ENCODE measurements at places on chromosomes 4 and X.

DNA sequence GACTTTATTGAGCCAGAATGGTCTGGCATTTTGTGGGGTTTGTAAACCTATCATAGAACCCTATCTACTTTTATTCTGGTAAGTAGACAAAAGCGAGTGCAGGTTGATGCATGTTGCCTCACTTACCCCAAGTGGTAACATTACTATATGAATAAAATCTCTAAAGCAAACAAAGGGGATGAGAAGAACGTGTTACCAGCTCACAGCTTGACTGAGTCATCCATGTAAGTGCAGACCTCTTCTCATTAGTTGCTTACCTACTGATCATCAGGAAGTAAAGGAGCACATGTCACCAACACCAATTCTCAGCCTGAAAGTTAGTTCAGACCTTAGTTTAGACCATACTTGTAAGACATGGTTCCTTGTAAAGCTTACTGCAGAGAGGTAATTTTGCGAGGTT lies 1328.3 kb downstream of the C4orf33 start:
- H3K4me3 ChIP-seq: no peak overlapping the region
- no peaks in the 10 kb centered on the region for H3K4me1 ChIP-seq
- no peaks in the 10 kb centered on the region for H3K36me3 ChIP-seq
- H3K27me3 ChIP-seq: no peaks in the 10 kb centered on the region
- H3K27ac ChIP-seq: no peak overlapping the region
- no peak for DNase-seq

DNA sequence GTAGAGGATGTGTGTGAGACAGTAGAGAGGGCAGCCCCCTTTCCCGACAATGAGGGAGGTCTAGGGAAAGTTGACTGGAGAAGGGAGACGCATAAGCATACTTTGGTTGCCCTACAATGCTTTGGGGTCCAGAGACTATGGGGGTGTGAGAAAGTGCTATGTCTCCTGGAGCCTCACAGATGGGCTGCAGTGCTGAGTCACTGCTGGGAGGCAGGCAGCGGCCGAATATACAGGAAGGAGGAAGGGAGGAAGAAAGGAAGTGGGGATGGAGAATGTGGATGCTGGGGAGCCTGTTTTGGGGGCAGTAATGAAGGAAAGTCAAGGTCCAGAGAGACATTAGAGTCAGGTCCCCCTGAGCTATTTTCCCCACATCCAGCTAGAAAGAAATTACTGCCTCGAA lies 12.7 kb downstream of the DRP2 start:
- no peak for DNase-seq
- no peaks in the 10 kb centered on the region for H3K27me3 ChIP-seq
- no peak overlapping the region for H3K4me3 ChIP-seq
- no peaks in the 10 kb centered on the region for H3K36me3 ChIP-seq
- no peak overlapping the region for H3K27ac ChIP-seq

- H3K4me1 ChIP-seq: peaks cover 9% of the 10 kb centered on the region
- no peaks in the 10 kb centered on the region for H3K27me3 ChIP-seq
- H3K27ac ChIP-seq: no peak overlapping the region
- no peaks in the 10 kb centered on the region for H3K36me3 ChIP-seq
Observed at GRCh38 chrX:44314808-44315207, 28.7 kb downstream of the EFHC2 start.

- no peak overlapping the region for H3K4me3 ChIP-seq
- H3K27ac ChIP-seq: no peak overlapping the region
Observed at GRCh38 chrX:121546317-121546716, 498.9 kb downstream of the GLUD2 start.

GRCh38 chrX:18810416-18810815 lies 103.0 kb downstream of the PPEF1 start:
- no peaks in the 10 kb centered on the region for H3K36me3 ChIP-seq
- no peaks in the 10 kb centered on the region for H3K27me3 ChIP-seq
- DNase-seq: no peak
- H3K27ac ChIP-seq: no peak overlapping the region

- H3K27ac ChIP-seq: no peak overlapping the region
- no peaks in the 10 kb centered on the region for H3K4me1 ChIP-seq
- H3K27me3 ChIP-seq: no peaks in the 10 kb centered on the region
- H3K36me3 ChIP-seq: no peaks in the 10 kb centered on the region
- no peak overlapping the region for H3K4me3 ChIP-seq
Observed at GRCh38 chr4:185307136-185307950, 88.4 kb downstream of the LRP2BP start.

- no peaks in the 10 kb centered on the region for H3K36me3 ChIP-seq
- peak; percentile 69 for DNase-seq
- peaks cover 15% of the 10 kb centered on the region for H3K4me1 ChIP-seq
- H3K27ac ChIP-seq: peak overlapping the region; percentile 65
Observed at GRCh38 chrX:131830400-131831184, 192.5 kb upstream of the STK26 start.

DNA sequence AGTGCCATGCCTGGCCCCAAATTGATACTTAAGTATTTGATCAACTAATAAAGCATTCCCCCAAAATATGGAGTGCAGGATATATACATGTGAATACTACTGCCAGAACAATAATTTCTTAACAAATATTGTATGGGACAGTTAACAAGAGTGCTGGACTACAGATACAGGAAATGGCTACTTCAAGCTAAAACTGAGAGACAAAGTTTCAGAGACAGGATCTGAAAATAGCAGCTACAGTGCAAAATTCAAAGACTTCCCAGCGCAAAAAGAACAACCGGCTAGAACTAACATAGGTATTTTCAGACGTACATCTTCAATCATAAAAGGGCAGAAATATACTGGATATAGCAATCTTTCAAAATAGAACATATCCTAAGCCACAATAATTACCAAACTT lies 6.3 kb downstream of the ATRX start:
- no peaks in the 10 kb centered on the region for H3K27me3 ChIP-seq
- H3K27ac ChIP-seq: no peak overlapping the region
- no peaks in the 10 kb centered on the region for H3K36me3 ChIP-seq
- no peak for DNase-seq
- no peak overlapping the region for H3K4me3 ChIP-seq

DNA sequence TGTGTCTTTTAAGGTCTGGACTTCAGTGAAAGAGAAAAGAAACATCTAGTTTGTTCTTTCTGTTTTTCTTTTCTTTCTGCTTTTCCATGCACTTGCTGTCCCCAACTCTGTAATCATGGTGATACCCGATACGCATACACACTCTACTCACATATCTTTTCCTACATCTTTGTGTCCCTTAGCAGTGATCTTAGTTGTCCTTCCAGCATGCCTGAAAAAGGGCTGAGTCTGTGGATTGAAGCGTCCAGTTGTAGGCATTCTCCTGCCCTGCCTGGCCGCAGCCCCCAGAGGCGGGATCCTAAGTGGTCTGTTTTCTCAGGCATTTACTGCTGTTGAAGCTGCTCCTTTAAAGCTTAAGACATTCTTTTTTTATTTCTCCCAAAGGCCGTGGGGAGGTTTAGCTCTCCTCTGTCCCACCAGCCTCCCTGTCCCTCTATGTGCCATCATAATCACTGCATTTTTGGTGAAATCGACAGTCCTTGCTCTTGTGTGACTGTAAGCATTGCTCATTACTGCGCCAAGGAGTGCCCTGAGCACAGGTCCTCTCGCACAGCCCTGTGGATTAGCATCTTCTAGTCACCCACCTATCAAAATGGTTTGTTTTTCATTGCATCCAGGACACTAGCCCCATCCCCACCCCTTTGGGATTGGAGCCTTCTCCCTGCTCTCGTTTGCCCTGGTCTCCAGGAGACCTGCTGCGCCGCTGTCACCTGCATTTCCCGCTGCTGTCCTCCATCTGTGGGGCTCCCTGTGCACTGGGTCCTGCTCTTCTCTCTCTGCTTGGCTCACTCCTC lies 4.4 kb downstream of the RGS12 start:
- peaks cover 24% of the 10 kb centered on the region for H3K4me1 ChIP-seq
- H3K36me3 ChIP-seq: no peaks in the 10 kb centered on the region
- no peak overlapping the region for H3K4me3 ChIP-seq
- no peak overlapping the region for H3K27ac ChIP-seq
- DNase-seq: no peak

- no peaks in the 10 kb centered on the region for H3K4me1 ChIP-seq
- no peak overlapping the region for H3K4me3 ChIP-seq
- no peaks in the 10 kb centered on the region for H3K36me3 ChIP-seq
- no peak overlapping the region for H3K27ac ChIP-seq
- DNase-seq: no peak
- no peaks in the 10 kb centered on the region for H3K27me3 ChIP-seq
Observed at GRCh38 chrX:46311581-46312120, 233.6 kb downstream of the ZNF674 start.

DNA sequence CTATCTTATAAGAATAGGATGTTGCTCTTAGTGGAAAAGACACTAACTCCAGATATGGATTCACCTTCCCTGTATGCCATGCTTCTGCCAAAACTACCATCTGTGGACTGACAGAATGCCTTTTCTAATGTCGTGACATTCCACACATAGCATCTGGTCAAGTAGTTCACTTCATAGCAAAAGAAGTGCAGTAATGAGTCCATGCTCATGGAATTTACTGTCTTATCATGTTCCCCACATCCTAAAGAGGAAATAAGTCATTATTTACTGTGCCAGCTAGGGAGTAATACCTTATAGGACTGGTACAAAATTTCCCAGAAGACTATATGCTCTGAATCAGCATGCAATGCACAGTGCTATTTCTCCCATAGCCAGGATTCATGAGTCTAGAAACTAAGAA lies 562.4 kb downstream of the TLL1 start:
- no peak overlapping the region for H3K4me3 ChIP-seq
- no peaks in the 10 kb centered on the region for H3K27me3 ChIP-seq
- H3K36me3 ChIP-seq: no peaks in the 10 kb centered on the region
- DNase-seq: no peak

DNA sequence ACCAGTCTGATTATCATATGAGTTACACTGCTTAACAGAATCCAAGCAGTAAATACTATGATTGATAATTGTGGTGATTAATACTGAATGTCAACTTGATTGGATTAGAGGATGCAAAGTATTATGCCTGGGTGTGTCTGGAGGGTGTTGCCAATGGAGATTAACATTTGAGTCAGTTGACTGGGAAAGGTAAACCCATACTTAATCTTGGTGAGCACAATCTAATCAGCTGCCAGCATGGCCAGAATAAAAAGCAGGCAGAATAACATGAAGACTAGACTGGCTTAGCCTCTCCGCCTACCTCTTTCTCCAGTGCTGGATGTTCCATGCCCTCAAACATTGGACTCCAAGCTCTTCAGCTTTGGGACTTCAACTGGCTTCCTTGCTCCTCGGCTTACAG lies 961.3 kb downstream of the ADGRL3 start:
- H3K27me3 ChIP-seq: no peaks in the 10 kb centered on the region
- H3K36me3 ChIP-seq: no peaks in the 10 kb centered on the region
- H3K27ac ChIP-seq: no peak overlapping the region
- DNase-seq: no peak
- H3K4me3 ChIP-seq: no peak overlapping the region

DNA sequence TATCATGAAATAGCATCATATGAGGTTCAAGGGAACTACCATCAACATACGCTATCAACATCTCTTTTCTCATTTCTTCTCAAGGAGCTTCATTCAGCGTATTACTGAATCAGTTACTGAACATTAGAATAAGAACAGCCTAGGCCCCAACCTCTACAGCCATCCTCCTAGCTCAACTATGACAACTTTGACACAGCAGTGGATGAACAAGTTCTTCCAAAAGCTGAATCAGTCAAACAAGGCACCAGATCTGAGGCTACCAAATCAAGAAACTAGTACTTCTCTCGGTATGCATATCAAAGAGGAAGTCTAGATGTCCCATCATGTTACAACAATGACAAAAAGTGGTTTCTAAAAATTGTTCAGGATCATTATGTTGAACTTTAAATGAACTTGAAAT lies 57.4 kb downstream of the GATB start:
- no peak for DNase-seq
- peaks cover 61% of the 10 kb centered on the region for H3K36me3 ChIP-seq
- no peaks in the 10 kb centered on the region for H3K27me3 ChIP-seq

GRCh38 chrX:30713061-30713525 lies 59.9 kb downstream of the GK start:
- H3K27ac ChIP-seq: no peak overlapping the region
- DNase-seq: peak; percentile 53
- H3K36me3 ChIP-seq: peaks cover 75% of the 10 kb centered on the region
- peaks cover 13% of the 10 kb centered on the region for H3K27me3 ChIP-seq
- H3K4me3 ChIP-seq: no peak overlapping the region
- no peaks in the 10 kb centered on the region for H3K4me1 ChIP-seq

- no peak for DNase-seq
- no peak overlapping the region for H3K4me3 ChIP-seq
- H3K4me1 ChIP-seq: no peaks in the 10 kb centered on the region
- H3K27me3 ChIP-seq: no peaks in the 10 kb centered on the region
Observed at GRCh38 chrX:124249345-124249744, 83.1 kb upstream of the TEX13D start.

DNA sequence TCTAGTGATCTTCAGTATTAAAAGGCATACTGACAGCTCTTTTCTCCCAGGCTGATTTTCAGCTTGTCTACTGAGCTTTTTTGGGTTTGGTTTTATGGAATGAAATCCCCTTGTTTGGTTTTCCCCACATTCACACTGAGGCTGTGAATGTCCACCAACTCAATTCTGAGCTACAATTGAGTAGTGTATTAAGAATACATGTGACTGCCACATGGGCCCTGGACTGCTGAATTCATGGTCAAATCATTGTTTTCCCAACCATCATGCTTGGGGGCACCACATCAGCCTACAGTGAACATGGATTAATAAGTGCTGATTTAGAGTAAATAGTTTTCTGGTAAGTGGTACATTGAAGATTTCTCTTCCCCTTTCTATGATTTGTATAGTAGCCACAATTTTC lies 32.4 kb downstream of the RTL9 start:
- no peaks in the 10 kb centered on the region for H3K4me1 ChIP-seq
- no peak for DNase-seq
- H3K4me3 ChIP-seq: no peak overlapping the region
- H3K27ac ChIP-seq: no peak overlapping the region
- no peaks in the 10 kb centered on the region for H3K36me3 ChIP-seq

DNA sequence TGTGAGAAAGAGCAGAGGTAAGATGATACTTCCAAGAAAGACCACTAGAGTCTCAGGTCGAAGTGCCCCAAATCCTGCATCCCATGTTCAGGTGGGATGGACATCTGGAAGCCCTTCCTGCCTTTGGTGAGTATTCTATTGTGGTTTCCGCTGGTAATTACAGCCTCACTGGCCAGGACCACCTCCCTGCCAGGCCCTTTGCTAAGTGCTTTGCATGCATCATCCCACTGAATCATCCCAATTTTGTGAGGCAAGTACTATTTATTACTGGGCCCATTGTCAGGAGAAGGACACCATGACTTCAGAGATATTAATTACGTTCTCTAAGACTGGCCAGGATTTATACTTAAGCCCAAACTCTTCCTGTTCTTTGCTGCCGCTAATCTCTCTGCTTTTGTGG lies 10.7 kb upstream of the PASD1 start:
- H3K4me1 ChIP-seq: no peaks in the 10 kb centered on the region
- no peaks in the 10 kb centered on the region for H3K36me3 ChIP-seq
- DNase-seq: no peak
- H3K4me3 ChIP-seq: no peak overlapping the region

- no peaks in the 10 kb centered on the region for H3K36me3 ChIP-seq
- H3K27me3 ChIP-seq: no peaks in the 10 kb centered on the region
- H3K27ac ChIP-seq: no peak overlapping the region
- peaks cover 43% of the 10 kb centered on the region for H3K4me1 ChIP-seq
- H3K4me3 ChIP-seq: no peak overlapping the region
Observed at GRCh38 chrX:19839770-19840254, 47.6 kb downstream of the SH3KBP1 start.

Data from CD14-positive monocyte (primary cell).